ENCODE measurements at places on chromosomes 7 and 10. TPM values are rescaled to one million over a fixed set of nuclear protein-coding genes. Genes with fewer than 3 reads are reported as not detected.

Gene BRI3
- total RNA-seq, result 79.8 TPM

Gene GDF2
- total RNA-seq, result not detected

Gene SH3PXD2A
- 68.5 TPM for total RNA-seq

Gene NKX1-2
- not detected for total RNA-seq

Gene TFPI2
- total RNA-seq, result not detected

Gene DYNC1I1
- 4.9 TPM for total RNA-seq

Gene DPCD
- 2.3 TPM for total RNA-seq

Gene CYP26C1
- not detected for total RNA-seq

Gene GHITM
- total RNA-seq, result 122 TPM

Gene GRM3
- not detected for total RNA-seq

Gene MBL2
- total RNA-seq, result not detected

Gene NSUN6
- 14.9 TPM for total RNA-seq

Data from Peyer's patch (tissue), 4 donors.